ENCODE measurements at places on chromosomes 1 and 21. TPM values are rescaled to one million over a fixed set of nuclear protein-coding genes. Genes with fewer than 3 reads are reported as not detected.

DNA sequence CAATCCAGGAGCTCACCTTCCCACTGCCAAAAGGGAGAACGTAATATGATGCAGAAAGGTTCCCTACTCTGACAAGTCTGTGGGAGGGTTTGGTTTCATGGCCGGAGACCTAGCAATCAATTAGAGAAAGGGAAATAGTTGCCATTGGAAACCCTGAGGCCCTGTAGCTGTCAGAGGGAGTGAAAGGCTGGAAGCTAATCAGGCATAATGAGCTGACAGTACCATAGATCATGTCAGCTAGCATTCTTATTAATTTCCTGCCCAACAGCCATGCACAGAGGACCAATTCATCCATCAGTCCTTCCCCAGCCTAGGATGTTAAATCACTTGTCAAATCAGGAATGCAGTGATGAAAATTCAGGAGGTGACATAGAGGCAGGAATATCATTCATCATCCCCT is 527.3 kb downstream of the PLPP3 start:
- no peak for DNase-seq

DNA sequence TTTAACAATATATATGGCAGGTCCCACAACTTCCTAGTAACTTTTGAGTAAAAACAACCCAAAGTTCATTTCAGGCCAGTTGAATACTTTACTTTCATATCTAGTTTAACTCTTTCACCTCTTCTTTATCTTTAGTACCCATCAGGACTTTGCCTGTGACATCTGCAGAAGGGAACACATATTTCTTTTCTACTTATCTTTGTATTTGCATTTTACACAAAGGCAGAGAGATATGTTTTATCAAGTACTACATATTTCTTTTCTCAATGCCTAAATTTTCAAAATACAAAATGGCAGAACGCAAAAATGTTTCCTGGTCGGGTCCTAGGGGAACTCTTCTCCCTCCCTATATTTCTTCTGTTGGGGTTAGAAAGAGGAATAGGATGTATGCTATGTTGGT is 6.8 kb upstream of the PTPRC start:
- DNase-seq = no peak

DNA sequence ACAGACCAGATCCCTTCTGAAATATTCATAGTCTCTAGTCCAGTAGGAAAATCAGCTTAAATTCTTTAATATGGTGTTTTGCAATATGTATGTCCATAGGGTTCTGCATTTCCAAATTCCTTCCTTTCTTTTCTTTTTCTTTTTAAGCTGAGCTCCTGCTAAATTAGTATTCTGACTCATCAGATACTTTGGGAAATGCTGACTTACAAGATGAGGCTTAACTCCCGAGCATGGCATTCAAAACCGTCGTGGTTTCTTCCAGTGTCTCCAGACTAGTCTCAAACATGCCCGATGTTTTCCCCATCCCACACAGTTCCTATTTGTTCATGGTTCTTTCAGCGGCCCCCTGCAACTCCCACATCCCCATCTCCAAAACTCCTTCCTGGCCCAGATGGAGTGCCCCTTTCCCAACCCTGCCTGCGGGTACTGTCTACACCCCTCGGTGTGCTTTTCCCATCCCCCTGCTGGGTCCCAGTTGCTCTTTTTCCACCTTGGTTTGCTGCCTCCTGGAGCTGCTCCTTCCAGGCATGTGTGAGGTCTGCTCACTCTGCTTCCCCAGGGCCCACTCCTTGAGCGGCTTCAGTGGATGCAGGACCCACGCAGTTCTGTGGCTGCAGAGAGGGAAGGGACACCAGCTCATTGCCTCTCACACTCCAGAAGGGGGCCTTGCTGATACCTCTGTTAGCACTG is 19.5 kb upstream of the ETV3 start:
- DNase-seq = no peak

- no peak for DNase-seq
These were observed 158.9 kb upstream of the COA6 start for GRCh38 chr1:234214129-234214910.

Gene CD1E
- not detected for polyA plus RNA-seq

GRCh38 chr1:20935717-20936116 is 148.6 kb upstream of the HP1BP3 start:
- DNase-seq = no peak

- no peak for DNase-seq
These were observed 43.9 kb upstream of the TSPEAR start for GRCh38 chr21:44755227-44755626.
